A549 treated with Hydrocortisone at 1 μM for 4 hours (cell line): ENCODE measurements at places on chromosomes 2 and 18. TPM values are rescaled to one million over a fixed set of nuclear protein-coding genes. Genes with fewer than 3 reads are reported as not detected.

The PJVK gene
- 1.5 to 2.2 TPM (median 1.5 TPM) in 5 replicates for total RNA-seq

The IL36G gene
- not detected in 5 replicates for total RNA-seq

The ZNF385B gene
- 0.21 to 0.22 TPM in 2 of 5 replicates, not detected in the others for total RNA-seq

The GCA gene
- total RNA-seq, result 5.0 to 7.8 TPM (median 6.9 TPM) in 5 replicates

The DSG4 gene
- total RNA-seq, result not detected in 5 replicates

The LCT gene
- total RNA-seq, result 0.02 to 0.05 TPM (median 0.05 TPM) in 5 replicates

The THAP4 gene
- 59.8 to 77.0 TPM (median 75.0 TPM) in 5 replicates for total RNA-seq

The TRAK2 gene
- total RNA-seq, result 11.2 to 18.0 TPM (median 14.2 TPM) in 5 replicates

The SRD5A2 gene
- total RNA-seq, result 0.02 to 0.06 TPM (median 0.03 TPM) in 5 replicates

The IGFBP5 gene
- total RNA-seq, result 0.14 to 0.17 TPM (median 0.17 TPM) in 5 replicates

The GLI2 gene
- 17.3 to 24.6 TPM (median 22.1 TPM) in 5 replicates for total RNA-seq

The IL1F10 gene
- total RNA-seq, result not detected in 5 replicates

The FBXO11 gene
- 31.5 to 57.2 TPM (median 39.0 TPM) in 5 replicates for total RNA-seq

The GYPC gene
- total RNA-seq, result not detected in 5 replicates

The STARD6 gene
- total RNA-seq, result 0.20 TPM in 1 of 5 replicates, not detected in the others

The C2orf74 gene
- total RNA-seq, result 15.3 to 22.5 TPM (median 16.4 TPM) in 5 replicates

The CCBE1 gene
- total RNA-seq, result 9.7 to 14.4 TPM (median 13.0 TPM) in 5 replicates

The NPHP1 gene
- 5.9 to 8.1 TPM (median 7.0 TPM) in 5 replicates for total RNA-seq

The NRP2 gene
- total RNA-seq, result 84.8 to 140 TPM (median 133 TPM) in 5 replicates

The COLEC12 gene
- 0.03 to 0.08 TPM (median 0.06 TPM) in 5 replicates for total RNA-seq

The PPP1R7 gene
- total RNA-seq, result 57.5 to 67.0 TPM (median 62.4 TPM) in 5 replicates

The ATP6V1B1 gene
- total RNA-seq, result 1.9 to 3.6 TPM (median 2.5 TPM) in 5 replicates

The LONRF2 gene
- 2.0 to 2.6 TPM (median 2.5 TPM) in 5 replicates for total RNA-seq

The HAAO gene
- total RNA-seq, result not detected in 5 replicates

The AMER3 gene
- not detected in 5 replicates for total RNA-seq

The UBR3 gene
- 8.0 to 11.8 TPM (median 9.3 TPM) in 5 replicates for total RNA-seq

The CYBRD1 gene
- total RNA-seq, result 23.7 to 35.9 TPM (median 30.9 TPM) in 5 replicates

The RNU2-63P gene
- not detected in 5 replicates for total RNA-seq

The PIEZO2 gene
- 0.40 to 1.1 TPM (median 0.57 TPM) in 5 replicates for total RNA-seq

The ABCB11 gene
- total RNA-seq, result 0.02 to 0.13 TPM (median 0.03 TPM) in 5 replicates

The MYO7B gene
- total RNA-seq, result 0.12 to 0.31 TPM (median 0.21 TPM) in 5 replicates

The AP1S3 gene
- total RNA-seq, result 23.7 to 54.3 TPM (median 31.0 TPM) in 5 replicates

The PTPRM gene
- total RNA-seq, result 27.1 to 36.1 TPM (median 33.7 TPM) in 5 replicates

The TXNDC2 gene
- 0.07 to 0.14 TPM (median 0.12 TPM) in 5 replicates for total RNA-seq

The MSGN1 gene
- total RNA-seq, result not detected in 5 replicates

The CLEC4F gene
- total RNA-seq, result not detected in 5 replicates

The AKAIN1 gene
- not detected in 5 replicates for total RNA-seq

The TNFRSF11A gene
- 5.7 to 8.2 TPM (median 6.8 TPM) in 5 replicates for total RNA-seq

The PPIL3 gene
- total RNA-seq, result 20.4 to 28.6 TPM (median 23.9 TPM) in 5 replicates

The FBLN7 gene
- 0.44 to 0.66 TPM (median 0.56 TPM) in 5 replicates for total RNA-seq

The CRYGD gene
- not detected in 5 replicates for total RNA-seq

The MOGAT1 gene
- not detected in 5 replicates for total RNA-seq

The ERFE gene
- 5.7 to 9.7 TPM (median 8.1 TPM) in 5 replicates for total RNA-seq

The UGT1A4 gene
- 0.06 to 0.16 TPM (median 0.10 TPM) in 4 of 5 replicates, not detected in the other for total RNA-seq

The TEX44 gene
- total RNA-seq, result not detected in 5 replicates

The ATP5F1A gene
- 304 to 359 TPM (median 319 TPM) in 5 replicates for total RNA-seq

The IL18RAP gene
- total RNA-seq, result 0.03 to 0.09 TPM (median 0.06 TPM) in 4 of 5 replicates, not detected in the other

The CXCR4 gene
- 0.46 to 0.99 TPM (median 0.56 TPM) in 5 replicates for total RNA-seq

The CCL20 gene
- total RNA-seq, result 3.4 to 7.8 TPM (median 6.1 TPM) in 5 replicates

The AFF3 gene
- total RNA-seq, result 0.01 to 0.22 TPM (median 0.03 TPM) in 4 of 5 replicates, not detected in the other

The ADD2 gene
- total RNA-seq, result 18.8 to 28.6 TPM (median 25.3 TPM) in 5 replicates

The COL6A3 gene
- total RNA-seq, result 0.14 to 0.43 TPM (median 0.36 TPM) in 5 replicates

The NAT8 gene
- total RNA-seq, result not detected in 5 replicates
